ENCODE measurements at places on chromosomes 11 and 22.

- peak; percentile 61 for DNase-seq
Measured at GRCh38 chr22:18156878-18157713, 7.1 kb downstream of the USP18 start.

DNA sequence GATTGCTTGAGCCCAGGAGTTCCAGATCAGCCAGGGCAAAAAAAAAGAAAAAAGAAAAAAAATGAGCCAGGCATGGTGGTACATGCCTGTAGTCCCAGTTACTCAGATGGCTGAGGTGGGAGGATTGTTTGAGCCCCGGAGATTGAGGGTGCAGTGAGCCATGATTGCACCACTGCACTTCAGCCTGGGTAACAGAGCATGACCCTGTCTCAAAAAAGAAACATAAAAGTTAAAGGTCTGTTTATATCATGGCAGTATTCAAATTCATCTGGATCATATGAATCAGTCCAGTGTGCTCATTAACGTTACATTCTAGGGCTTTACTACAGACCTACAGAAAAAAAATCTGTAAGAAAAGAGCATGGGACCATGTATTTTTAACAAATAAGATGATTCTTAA, 13.9 kb downstream of the HSD17B12 start:
- DNase-seq, result peak; percentile 75

DNA sequence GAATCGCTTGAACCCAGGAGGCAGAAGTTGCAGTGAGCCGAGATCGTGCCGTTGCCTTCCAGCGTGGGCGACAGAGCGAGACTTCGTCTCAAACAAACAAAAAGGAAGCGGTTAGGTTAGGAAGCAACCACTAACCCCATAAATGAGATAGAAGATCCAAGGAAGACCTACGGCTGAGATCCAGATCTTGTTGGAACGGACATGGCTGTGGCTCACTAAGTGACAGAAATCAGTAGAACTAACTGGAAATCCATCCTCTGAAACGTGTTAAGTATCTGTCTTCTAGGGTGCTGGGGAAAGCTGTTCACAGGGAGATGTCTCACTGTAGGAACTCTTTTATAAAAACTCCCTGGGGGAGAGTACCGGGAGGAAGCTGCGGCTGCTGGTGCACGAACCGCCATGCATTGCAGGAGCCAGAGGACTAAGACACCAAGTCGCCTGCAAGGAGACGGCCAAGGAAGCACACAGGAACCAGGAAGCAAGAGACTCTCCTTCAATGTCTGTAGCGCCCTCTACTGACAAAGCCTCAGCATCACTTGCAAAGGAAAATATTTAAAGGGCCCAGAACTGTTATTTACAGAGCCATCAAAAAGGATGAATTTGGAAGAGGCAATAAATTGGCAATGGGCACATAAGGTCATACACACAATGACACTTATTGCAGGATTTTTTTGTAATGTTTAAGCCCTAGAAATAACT, 16.9 kb upstream of the SPTY2D1 start:
- DNase-seq, result peak; percentile 60

DNA sequence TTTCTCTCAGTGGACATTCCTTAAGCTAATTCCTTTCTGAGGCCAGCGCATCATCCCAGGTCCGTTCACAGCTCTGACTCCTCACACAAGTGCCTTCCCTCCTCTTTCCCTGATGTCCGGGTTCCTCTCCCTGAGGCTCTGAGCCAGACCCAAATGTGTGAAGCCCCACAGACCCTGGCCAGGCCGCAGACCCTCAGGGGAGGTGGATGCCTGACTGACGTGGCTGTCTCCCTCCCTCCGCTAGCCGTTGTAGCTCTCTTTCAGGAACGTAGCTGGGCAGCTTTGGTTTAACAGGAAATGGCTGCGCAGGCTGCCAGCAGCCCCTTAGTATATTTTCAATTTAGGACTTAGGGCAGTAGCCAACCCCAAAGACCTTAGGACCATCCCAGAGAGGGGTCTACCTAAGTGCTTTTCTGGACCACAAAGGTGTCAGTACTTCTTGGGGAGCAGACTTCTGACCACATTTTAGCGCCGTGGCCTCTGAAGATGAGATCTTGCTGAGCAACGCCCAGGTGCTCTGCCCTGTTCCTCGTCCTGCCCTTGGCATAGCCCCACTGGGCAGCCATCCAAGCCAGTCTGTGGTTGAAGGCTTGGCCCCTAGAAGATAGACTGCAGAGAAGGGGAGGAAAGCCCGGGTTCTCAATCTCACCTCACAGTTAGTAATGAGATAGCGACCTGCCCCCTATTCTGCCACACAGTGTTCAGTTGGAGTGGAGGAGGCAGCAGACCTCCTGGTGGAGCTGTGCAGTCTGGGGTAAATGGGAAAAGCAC, 27.0 kb downstream of the MYBPC3 start:
- DNase-seq, result no peak

DNA sequence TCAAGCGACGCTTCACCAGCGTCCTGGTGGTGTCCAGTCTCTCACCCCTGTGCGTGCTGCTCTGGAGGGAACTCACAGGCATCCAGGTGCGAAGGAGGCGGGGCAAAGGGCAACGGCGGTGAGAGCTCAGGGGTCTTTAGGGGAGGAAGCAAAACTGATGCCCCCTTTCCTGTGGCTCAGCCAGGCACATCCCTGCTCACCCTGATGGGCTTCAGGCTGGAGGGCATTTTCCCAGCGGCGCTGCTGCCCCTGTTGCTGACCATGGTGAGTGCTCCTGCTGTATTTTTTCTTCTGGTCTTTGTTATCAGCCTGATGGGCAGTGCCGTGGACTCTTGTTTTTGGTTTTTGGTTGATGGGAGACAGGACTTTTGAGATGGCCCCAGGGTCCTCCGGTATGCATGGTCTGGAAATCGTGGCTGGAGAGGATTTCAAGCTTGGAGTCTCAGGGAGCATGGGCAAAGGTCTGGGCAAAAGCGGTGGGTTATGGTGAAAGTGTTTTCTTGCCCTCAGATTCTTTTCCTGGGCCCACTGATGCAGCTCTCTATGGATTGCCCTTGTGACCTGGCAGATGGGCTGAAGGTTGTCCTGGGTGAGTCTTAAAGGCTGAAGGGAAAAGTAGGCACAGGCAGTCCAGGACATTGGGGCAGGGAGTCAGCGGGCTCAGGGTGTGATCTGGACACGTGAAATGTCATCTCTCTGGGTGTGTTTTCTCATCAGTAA, 695 bp downstream of the RCE1 start:
- no peak for DNase-seq

DNA sequence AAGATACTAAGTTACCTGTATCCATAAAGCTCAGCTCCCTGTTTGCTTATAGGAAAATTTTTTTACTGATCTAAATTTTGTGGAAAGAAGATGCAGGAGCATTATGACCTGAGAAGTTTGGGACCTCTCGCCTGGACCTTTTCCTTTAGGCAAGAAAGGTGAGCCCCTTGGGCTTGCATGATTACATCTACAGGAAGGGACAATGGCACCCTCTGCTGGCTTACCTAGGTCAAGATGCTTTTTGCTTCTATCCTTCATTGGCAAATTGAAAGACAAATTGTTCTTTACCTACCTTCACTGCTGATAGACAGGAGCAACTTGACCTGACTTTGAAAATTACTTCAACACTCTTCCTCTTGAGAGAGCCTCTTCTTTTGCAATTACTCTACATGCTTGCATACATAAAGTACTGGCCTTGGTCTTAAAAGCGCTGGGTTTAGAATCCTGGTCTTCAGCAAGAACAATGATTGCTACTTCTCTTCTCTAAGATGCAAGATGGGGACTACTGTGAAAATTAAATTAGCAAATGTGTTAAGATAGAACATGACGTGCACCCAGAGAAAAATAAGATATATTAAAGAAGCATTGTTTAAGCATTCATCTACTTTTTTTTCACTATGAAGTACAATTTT, 147.2 kb downstream of the TRPC6 start:
- peak; percentile 62 for DNase-seq

DNA sequence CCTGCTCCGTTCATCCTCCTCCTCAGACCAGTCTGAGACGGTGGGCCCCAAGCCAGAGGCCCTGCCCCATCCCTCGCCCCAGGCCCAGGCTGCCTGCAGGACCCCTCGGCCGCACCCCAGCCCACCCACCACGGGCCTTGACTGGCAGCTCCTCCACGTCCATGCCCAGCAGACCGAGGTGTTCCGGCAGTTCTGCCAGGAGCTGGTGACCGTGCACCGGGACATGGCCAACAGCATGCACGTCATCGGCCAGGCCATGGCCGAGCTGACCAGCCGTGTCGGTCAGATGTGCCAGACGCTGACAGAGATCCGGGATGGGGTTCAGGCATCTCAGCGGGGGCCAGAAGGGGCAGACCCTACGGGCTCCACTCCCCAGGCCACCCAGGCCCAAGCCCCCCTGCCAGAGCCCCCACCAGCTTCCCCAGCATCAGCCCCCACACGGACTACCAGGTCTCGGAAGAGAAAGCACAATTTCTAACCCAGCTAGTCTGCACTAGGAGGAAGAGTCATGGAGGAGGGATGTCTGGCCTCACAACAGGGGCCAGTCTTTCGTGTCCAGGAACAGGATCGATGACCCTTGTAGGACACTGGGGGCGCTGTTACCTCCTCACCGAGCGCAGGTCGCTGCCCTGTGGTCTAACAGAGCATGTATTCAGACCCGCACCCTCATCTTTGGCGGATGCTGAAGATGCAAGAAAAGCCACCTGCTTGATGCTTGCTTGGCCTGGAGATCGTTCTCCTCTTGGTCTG, 66.3 kb downstream of the PRDM11 start:
- DNase-seq, result no peak

DNA sequence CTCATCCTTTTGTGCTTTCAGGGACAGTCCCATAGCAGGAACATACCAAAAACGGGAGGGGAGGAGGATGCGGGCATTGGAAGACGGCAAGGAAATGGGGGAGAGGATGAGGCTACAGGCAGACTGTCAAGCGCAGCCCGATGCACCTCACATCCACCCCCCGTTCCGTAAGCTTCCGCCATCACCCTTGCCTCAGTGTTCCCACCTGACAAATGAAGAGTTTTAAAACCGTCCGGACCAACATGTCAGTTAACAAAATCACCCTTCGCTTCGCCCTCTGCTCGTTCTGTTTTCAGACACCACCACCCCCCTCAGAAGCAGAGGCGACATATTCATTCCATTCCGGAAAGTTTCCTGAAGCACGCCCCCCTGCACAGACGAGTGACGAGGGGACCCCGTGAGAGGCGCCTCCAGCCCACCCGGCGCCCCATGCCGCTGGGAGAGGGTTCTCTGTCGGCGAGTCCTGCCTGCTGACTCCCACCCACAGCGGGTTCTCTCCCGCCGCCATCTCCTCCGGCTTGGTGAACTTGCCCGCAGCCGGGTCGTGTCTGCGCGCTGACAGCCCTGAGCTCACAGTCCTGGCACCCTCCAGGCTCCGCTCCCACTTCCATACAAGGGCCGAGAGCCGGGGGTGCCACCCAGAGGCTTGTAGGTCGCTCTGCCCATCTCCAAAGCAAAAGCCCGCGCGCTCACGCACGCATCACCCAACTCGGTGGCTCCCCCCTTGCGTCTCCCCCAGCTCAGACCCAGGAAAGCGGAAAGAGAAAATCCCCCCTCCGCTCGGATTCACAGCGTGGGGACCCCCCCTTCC, 1.5 kb downstream of the IGSF9B start:
- DNase-seq, result no peak

- DNase-seq, result no peak
Measured at GRCh38 chr22:19645391-19645790, 68.9 kb upstream of the SEPTIN5 start.

DNA sequence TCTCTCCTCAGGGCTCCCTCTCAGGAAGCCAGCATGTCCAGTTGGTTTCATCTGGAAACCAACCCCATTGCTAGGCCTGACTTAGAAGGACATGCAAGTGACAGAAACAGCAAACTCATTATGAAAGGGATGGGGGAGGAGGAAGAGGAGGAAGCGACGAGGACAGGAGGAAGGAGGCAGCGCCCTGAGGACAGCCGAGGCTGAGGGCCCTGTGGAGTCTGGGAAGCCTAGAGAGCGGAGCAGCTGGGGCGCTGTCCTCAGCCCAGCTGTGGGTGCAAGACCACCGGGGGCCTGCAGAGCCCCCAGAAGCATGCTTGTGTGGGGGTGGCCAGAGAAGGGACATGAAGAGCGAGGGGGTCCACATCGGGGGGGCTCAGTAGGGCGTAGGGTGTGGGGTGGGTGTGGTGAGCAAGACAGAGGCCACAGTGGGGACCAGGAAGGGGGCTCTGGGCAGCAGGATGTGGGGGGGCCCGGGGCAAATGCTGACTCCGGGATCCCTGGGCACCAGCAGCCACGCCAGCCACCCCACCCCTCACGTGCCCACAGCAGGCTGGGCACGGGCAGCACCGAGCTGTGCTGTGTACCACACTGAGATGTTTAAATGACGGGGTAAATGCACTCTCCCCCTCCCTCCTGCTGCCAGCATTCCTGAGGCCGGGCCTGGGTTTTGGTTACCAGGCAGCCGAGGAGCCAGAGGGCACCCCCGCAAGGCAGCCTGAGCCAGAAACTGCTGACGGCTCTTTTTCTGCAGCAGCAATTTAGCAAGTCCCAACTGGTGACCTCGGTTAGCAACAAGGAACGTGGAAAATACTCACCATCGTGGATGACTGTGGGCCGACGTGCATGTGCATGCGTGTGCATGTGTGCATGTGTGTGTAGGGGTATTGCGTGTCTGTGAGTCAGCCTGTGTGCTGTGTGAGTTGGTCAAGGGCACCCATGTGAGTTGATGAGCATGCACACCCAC, 82.7 kb upstream of the LINC01488 start:
- no peak for DNase-seq

- no peak for DNase-seq
Measured at GRCh38 chr22:35212009-35212408, 45.3 kb upstream of the HMGXB4 start.

GRCh38 chr11:8317159-8317558, 53.5 kb upstream of the LMO1 start:
- no peak for DNase-seq

DNA sequence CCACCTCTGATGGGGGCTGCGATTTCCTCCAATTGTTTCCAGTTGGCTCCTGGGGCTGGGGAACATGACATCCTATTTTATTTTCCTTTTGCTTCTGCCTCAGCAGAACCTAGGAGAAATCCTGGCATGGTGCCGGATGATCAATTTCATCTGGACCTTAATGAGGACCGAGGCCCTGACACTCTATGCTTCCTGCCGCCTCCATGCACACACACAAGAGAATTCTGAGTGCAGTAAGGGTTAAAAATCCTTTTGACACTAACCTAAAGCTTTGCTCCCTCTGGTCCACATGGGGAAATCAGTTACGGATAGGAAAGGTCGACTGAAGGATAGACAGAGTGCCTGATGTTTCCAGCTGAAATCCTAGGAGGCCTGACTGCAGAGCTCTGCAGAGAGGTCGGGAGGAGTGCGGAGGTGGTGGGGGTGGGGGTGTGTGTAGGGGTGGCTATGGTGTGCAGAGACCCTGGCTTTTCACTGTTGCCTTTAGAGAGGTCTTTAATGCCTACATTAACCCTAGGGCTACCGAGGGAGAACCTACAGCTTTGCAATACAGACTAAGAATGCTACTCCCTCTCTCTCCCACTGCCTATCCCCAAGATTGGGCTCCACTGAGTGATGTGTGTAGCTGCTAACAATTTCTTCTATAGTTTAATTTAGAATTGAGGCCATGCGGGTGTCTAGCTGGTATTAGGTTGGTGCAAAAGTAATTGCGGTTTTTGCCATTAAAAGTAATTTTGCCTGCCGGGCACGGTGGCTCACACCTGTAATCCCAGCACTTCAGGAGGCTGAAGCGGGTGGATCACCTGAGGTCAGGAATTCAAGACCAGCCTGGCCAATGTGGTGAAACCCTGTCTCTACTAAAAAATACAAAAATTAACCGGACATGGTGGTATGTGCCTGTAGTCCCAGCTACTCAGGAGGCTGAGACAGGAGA, 53.6 kb upstream of the INCENP start:
- no peak for DNase-seq

GRCh38 chr11:6655790-6656583, at the start of gene DCHS1:
TSS of gene DCHS1 (minus strand) at chr11:6655809. CDS start at chr11:6641613, 14,196 bp downstream.
- no peak for DNase-seq

Data from OCI-LY7 (cell line).